Anterior cingulate cortex (tissue), 58 donors: ENCODE measurements at places on chromosomes 7 and 10.

DNA sequence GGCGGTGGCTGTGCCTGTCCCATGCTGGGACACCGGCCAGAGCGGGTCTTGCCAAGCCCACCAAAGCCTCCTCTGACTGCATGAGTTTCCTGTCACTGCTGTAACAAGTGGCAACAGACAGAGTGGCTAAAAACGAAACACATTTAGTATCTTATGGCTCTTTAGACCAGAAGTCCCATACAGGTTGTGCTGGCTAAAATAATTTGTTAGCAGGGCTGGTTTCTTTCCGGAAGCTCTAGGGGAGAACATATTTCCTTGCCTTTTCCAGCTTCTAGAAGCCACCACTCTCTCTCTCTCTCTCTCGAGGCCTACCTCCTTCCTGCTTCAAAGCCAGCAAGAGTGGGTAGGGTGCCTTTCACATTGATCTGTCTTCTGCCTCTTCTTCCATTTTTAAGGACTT, 171.6 kb upstream of the PLPP4 start:
- no peak for DNase-seq

DNA sequence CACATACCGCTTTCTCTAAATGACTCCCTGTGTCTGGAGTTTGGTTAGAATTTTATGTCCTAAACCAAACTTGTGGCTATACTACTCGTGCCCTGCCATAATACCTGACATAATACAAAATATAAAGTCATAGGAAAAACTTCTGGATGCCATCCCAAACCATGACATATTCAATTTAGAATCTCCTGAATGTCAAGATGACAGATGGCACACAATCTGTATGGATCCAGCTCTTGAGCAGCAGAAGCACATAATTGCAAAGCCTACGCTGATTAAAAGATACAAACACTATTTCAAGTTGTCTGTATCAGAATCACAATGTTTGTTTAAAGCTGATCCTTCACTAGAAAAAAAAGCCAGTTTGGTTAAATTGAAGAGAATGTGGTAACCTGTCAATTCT, 22.4 kb upstream of the CDC14C start:
- no peak for DNase-seq

GRCh38 chr7:107922886-107923285, 31.9 kb downstream of the DLD start:
- no peak for DNase-seq

GRCh38 chr10:73553761-73554160, 37.4 kb downstream of the USP54 start:
- no peak for DNase-seq

DNA sequence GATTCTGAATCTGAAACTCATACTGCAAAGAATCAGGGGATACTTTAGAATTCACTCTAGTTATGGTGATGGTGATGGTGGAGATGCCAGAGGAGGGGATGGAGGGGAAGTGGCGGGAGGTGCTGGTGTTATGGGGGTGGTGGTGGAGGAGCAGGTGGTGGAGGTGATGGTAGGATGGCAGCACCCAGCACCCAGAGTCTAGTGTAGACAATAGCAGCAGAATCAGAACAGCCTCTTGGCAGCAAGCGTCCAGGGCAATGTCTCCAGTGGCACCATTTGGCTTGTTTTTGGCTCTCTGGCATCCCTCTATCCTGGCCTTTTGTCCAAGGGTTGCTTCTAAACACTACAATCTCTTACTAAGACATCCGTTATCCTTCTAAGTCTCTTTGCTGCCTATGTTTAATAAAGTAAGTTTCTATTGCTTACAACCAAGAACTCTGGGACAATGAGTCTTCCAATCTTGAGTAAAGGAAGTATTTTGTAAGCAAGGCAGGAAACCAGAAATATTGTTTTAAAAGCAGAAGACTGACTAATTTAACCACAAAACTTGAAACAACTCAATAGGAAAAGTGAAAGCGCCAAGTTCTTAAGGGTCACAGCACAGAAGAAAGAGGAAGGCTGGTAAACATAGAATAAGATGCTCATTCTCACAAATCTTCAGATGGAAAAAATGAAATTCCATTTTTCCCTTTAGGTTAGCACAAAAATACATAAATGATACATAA, 42.4 kb upstream of the GDF10 start:
- no peak for DNase-seq

GRCh38 chr7:139908792-139909191, 79.7 kb downstream of the TBXAS1 start:
- no peak for DNase-seq

DNA sequence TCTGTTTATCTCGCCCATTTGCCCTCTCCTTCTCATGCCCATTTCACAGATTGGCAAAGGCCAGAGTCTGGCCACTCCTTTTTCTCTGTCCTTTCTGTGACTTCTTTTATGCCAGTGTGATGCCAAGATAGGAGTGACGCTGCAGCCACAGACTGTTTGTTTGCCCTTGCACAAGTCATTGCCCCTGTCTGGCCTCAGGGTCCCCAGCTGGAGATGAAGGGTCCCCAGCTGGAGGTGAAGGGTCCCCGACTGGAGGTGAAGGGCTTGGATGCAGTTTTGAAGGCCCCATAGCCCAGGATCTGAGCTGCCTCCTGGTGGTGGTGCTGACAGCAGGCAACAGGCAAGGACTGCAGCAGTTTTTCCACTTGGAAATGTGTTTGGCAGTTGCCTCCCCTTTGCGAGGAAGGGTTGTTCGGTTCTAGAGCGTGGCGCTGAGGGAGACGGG, 50.8 kb upstream of the SLC29A3 start:
- DNase-seq = no peak

DNA sequence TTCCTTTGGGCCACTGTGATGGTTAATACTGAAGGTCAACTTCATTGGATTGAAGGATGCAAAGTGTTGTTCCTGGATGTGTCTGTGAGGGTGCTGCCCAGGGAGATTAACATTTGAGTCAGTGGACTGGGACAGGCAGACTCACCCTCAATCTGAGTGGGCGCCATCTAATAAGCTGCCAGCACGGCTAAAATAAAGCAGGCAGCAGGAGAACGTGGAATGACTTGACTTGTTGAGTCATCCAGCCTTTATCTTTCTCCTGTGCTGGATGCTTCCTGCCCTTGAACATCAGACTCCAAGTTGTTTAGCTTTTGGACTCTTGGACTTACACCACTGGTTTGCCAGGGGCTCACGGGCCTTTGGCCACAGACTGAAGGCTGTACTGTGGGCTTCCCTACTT, 1046.9 kb downstream of the TYW1 start:
- DNase-seq = no peak

DNA sequence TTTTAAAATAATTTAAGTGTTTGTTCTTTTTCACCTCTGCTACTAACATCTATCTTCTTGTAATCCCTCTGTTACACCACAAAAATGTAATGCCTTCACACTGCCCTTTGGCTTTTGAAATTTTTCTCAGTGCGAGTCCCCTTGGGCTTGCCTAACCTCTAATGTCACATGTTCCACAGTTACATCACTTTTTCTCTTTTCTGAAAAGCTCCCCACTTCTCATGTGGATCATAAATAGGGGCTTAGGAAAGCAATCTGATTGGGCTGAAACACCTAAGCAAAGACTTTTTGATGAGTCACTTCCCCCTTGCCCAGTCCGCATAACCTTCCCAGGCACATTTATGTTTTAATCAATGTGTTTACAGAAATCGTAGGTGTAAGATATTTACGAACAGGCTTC, 288.2 kb downstream of the IPMK start:
- no peak for DNase-seq

- no peak for DNase-seq
Measured at GRCh38 chr10:104142081-104142480, 20.1 kb downstream of the SFR1 start.

DNA sequence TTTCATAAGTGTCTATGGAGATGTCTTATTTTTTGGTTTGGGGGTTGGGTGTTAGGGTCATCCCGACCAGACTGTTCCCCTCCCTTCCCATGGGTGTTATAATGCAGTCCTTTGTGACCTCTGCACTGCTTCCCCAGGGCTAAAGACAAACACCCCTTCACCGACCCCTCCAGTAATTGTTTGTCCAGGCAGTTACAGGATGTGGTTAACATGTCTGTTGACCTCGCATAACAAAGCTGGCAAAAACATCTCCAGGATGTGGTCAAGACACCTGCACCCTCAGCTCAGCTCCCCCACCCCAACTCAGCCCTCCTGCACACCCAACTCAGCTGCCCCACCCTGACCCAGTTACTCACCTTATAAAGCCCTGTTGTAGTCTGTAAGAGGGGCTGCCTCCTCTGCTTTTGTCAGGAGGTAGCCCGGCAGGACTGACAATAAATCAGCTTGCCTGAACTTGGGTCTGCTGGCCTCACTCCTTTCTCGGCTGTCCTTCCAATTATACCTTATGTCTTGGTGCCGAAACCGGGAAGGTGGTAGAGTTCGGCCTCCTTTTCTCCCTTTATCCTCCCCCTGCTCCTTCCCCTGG, 102.2 kb downstream of the ZNF92 start:
- no peak for DNase-seq

GRCh38 chr7:35705932-35706461, 11.1 kb upstream of the HERPUD2 start:
- DNase-seq = no peak

DNA sequence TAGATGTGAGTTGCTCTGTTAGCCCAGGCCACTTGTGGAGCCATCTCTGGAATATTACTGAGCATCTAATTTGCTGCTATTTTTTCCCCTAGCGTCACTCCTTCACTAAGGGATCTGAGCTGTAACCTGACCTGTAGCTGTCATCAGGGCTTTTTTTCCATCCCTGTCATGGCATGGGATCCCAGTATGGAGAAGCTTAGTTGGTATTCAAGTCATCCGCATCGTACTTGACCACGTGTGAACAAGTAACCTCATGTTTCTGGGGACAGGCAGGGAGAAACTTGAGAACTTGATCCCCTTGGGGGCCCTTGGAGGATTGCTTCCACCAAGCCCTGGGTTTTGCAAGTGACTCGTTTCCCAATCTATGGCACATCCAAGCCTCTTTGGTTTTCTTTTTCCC, 474.4 kb upstream of the GALNT17 start:
- DNase-seq = no peak

- DNase-seq = no peak
Measured at GRCh38 chr10:47207894-47208469, 92.0 kb upstream of the GDF10 start.

DNA sequence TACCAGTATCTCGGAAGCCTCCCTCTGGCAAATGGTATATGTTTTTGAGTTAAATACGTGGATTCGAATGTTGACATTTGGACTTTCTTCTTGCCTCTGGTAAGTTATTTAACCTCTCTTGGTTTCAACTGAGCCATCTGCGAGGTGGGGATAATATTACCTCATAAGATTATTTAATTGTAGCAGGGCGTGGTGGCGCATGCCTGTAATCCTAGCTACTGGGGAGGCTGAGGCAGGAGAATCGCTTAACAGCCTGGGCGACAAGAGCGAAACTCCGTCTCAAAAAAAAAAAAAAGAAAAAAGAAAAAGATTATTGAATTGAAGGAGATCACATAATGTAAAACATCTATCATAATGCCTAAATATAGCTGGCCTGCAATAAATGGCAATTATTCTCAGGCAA, 396 bp upstream of the TAF5 start:
- no peak for DNase-seq

DNA sequence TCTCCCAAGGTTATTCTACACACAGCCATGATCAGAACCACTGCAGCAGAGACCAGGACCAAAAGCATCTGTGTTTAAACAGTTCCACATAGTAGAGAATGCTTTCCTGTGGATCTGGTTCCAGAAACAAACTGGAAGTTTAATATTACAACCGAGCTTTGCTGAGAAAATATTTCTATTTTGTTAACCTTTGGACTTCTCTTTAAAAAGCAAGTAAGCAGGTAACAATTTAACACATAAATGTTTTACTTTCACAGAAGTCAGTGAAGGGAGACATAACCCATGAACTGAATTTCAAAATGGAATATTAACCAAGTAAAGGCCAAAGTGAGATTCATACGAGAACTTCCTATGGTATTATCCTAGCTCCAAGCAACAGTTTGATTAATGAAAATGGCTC, 98.6 kb upstream of the PHYHIPL start:
- no peak for DNase-seq

DNA sequence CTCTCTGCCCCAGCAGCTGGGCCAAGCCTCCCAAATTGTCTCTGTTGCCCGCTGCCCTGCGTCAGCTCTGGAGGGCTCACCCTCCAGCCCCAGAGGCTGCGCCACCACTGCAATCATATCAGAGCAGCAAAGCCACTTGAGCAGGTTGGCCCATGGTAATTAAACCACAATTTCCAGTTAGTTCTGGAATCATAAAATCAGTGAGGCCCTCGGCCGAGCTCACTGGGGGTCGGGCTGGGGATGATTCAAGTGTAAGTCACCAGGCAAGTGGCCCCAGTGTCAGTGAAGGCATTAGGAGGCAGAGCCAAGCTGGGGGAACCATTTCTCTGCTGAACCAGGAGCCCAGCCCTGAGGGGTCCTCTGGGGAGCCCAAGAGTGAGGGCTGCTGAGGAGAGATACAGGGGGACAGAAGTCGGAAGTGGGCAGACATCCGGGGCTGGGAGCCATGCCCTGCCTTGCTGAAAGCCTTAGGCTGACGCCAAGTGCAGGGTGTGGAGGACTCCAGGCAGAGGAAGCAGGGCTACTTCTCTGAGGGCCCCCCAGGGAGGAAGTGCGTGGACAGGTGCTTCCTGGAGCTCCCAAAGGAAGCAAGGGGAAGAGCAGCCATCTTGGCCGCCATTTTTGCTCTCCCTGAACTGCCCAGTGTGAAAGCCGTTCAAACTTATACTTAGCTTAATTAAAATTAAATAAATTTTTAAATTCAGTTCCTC, 29.5 kb upstream of the SLC29A3 start:
- no peak for DNase-seq

GRCh38 chr10:78049851-78050250, 16.2 kb downstream of the RPS24 start:
- DNase-seq = no peak

GRCh38 chr10:7950981-7951847, 103.3 kb upstream of the GATA3 start:
- DNase-seq = no peak

GRCh38 chr7:105769901-105770628, 106.3 kb downstream of the ATXN7L1 start:
- no peak for DNase-seq
